Activated CD4-positive, alpha-beta T cell treated with anti-CD3 and anti-CD28 coated beads for 4 hours (primary cell): ENCODE measurements at places on chromosomes 3 and 15.

DNA sequence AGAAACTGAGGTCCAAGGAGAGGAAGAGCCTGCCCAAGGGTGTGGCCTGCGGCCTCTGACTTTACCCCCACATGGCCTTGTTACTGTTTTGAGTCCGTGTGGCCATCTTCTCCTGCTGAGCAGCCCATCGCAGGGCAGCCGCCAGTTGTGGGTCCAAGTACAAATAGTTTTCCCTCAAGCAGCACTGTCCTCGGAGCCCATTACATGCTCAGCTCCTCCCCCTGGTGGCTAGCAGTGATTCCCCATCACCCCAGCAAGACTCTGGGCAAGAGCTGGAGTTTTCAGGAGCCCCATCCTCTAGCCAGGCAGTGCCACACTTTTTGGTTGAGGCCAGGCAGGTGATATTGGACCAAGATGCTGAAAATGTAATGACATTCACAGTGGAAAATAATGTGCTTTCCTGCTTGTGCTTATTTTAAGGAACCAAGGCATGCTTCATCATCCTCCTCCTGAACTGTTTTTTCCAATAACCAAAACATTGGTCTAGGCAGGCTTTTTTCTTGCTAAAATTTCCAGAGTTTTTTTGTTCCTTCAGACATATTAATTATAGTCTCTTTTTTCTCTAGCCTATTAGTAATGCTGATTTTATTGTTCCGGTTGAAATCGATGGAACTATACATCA, 23.2 kb upstream of the VILL start:
- peak; percentile 47 for DNase-seq

DNA sequence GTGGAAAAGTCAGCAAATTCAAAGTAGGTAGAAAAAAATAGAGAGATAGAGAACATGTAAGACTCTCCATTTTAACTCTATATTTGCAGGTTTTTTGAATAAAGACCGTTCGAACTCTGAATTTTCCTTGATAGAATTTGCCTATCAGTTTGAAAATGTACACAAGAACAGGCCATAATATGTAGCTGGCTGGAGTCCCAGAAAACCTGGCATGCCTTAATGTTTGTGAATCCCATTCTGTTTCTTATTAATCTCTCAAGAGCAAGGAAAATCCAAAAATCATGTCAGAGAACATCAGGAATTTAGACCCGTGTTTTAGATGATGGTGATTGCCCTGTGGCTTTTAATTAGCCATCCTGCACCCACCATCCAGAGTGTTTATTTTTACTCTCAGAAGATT, 7.2 kb upstream of the CFAP161 start:
- no peak for DNase-seq

DNA sequence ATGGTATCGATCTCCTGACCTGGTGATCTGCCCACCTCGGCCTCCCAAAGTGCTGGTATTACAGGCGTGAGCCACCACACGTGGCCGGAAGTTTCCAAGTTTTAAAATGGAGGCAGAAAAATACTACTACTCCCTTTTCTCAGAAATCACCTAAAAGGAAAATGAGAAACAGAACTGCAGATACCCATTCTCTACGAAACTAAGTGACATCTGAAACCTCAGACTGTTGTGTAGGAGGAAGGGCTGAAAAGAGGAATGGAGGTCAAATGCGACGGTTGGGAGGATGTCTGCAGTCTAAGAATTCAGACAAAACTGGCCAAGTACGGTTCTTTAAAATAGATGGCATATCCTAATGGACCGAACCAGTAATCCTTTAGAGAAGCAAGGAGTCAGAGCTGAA, 24.1 kb downstream of the WDR48 start:
- DNase-seq = no peak

DNA sequence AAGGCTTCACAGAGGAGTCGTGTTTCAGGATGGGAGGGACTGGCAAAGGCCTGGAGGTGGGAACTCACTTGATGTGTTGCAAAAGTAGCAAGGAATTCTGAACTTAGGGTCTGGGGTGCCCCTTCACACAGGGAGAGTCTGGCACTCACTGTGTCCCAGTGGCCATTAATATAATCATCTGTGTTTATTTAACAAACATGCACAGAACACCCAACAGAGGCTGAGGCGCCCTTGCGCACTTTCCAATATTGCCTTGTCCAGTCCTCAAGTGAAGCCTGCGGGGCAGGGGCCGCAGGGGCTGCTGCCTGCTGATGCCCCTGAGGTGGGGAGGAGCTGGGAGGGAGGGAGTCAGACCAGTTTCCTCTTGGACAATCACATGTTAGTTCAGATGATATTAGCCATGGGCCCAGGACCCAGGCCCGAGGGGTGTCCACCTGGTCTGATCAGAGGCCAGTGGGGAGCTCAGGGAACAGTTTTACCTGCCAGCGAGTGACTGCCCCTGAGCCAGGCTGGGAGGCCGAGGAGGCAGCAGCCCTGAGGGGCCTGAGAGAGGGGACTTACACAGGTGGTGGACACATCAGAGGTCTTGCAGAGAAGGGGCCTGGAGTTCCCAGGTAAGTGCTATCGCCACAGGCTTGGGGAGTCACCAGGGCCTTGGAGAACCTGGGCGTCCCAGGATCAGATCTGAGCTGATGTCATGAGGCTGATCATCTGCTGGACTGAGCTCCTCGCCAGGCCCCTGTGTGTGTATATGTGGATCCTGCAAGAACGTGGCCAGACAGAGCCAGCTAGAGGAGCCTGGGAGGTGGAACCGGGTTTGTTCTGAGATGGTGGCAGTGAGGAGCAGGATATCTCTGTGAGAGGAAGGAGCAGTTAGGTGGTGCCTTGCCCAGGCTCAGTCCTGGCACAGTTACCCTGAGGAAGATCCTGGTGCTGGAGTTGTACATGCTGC, 13.8 kb upstream of the TXNRD3 start:
- no peak for DNase-seq

DNA sequence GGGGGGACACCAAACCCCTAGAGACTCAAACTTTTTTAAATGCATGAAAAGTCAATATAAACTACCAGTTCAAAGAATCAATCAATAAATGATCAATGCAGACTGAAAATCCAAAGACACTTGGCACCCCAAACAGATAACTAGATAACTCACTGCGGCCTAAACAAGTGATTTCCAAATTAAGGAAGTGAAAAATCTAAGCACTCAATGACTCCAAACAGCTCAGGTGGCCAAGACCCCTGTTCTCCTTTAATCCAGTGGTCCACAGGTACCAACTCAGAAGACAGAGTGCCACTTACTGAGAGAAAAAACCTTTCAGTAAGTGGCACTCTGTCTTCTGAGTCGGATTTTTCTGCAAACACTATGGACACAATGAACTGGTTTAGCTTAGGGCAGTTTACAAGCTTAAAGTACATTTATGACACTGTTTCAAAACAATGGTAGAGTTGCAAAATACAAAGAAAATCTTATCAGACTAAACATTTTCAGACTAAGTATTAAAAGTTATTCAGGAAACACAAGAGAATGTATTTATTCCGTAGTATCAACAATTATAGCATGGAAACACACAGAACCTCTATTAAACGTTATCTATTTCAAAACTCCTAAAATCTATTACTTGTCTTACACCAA, 4.7 kb downstream of the DLG1 start:
- DNase-seq = no peak

- no peak for DNase-seq
These were observed 17.8 kb downstream of the APBA2 start for GRCh38 chr15:28903555-28903954.

DNA sequence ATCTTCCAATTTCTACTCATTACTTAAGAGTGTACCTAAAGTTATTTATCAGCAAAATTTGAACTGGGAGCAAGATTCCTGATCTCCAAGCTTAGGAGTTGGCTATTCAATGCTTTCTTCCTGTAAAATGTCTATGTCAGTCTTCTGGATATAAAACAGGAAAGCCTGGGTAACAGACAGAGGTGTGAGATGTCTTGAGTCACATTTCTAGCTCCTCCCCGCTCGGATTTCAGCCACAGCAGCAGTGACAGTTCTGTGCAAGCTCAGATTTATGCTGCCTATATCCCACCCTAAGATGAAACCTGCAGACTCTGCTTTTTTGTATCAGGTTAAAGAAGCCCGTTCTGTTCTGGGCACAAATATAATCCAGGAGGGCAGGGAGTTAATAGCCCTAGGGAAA, 2.1 kb upstream of the ARMC8 start:
- DNase-seq = no peak

DNA sequence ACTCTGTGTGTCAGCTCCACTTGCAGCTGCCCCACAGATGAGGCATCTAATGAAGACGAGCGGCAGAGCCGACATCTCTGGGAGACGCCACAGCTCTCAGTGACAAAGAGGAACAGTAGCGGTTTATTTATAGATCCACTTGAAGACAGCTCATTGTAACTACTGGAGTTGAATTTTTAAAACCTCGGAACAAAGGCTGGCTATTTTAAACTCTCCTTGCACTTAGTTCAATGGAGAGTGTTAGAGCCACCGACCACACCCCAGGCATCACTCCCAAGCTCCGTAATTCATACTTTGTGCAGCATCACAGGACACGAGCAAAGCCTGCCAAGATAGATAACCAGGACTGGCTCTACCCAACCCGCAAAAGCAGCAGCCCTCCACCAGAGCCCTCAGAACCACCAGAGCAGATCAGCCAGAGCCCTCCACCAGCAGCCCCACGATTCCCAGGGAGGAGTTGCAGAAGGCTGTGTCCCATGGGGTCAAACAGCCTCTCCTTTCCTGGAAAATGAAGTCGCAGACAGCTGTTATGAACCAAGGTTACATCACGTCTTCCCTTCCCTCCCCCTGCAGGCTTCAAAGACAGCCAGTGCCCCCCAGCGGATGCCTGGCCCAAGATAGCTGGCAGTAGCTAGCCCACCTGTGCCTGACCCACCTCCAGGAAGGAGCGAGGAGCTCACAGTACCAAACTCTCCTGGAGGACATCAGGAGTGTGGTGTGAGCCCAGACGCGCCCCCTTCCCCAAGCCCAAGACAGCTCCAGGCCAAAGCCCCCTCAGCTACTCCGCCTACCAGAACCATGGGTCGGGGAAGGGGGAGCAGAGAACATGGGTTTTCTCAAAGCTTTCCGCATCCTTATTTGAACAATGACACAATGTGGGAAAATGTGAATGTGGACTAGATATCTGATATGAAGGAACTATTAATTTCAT, 45.7 kb downstream of the POC1A start:
- no peak for DNase-seq

GRCh38 chr3:104367000-104367399, 999.7 kb upstream of the ALCAM start:
- no peak for DNase-seq

DNA sequence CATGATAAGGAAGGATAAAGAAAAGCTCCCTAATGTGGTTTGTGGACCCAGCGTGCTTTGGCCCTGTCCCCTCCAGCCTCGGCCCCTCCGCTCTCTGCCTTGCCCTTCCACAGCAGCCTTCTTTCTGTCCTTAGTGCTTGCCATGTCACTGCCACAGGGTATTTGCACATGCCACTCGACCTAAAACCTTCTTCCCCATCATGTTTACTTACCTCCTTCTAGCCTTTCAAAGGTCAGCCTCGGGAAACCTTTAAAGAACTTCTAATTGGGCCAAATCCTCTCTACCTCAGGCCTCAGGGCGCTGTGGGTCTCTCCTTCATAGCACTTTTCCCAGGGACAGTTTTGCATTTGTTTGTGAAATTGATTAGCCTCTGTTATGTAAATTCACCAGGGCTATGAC, 73.0 kb downstream of the SCN11A start:
- no peak for DNase-seq

DNA sequence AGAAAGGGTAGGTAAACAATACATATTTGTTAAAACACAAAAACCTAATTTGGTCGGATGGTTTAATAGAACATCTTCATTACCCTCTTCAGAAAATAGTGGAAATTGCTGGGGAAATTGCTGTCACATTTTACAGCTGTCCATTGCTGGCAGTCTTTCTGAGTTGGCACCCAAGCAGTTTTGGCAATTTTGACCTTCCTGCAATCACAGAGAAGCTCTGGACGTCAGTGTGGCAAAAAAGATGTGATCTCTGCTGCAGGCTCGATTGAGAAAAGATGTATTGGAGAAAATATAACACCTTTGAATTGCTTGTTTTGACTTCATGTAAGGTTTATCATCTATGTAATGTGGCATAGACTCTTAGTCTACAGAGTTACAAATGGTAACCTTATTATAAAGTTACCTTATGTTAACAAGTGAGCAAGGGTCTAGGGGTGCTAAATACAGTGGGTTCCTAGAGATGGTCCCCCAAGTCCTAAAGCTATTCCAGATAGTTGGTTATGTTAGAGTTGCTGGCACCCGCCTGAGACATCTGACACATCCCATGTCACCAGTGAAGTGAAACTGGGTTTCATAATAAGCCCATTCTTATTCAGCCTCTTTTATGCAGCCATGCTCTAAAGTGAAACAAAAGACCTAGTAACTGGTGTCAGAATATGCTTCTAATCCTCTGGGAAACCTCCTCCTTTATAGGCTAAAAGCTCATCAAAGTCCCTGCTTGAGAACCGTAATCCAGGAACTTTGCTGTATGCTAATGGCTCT, 14.0 kb downstream of the UBE2E1 start:
- no peak for DNase-seq

GRCh38 chr15:100721758-100722550, 119.6 kb downstream of the ASB7 start:
- no peak for DNase-seq

DNA sequence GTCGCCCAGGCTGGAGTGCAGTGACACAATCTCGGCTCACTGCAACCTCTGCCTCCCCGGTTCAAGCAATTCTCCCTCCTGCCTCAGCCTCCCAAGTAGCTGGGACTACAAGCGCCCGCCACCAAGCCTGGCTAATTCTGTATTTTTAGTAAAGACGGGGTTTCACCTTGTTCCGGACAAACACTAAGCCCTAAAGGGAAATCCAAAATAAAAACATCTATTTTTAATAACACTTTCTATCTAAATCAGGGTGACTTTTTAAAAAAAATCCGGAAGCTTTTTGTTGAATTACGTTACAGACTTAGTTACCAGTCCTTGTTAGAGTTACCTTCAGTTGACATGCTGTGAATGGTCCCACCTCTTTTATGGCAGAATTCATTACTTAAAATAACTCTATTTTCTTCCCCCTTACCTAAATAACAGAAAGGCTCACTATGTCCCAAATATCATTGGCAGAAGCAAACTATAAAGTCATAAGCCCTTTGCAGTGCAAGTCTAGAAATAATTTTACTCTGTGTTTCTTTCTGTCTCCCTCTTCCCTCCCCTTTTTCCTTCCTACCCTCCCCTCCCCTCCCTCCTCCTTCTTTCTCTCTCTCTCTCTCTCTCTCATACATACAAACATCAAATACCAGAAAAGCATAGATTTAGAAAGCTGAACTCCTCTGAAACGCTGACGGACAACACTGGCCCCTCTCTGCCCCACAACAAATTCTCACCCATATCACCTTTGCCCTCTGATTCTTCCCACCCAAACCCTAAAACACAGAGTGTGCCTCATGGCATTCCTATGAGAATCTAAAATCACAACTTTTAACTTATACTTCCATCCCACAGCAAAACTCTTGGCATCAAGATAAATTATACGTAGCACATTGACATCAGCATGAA, 18.3 kb downstream of the THBS1 start:
- no peak for DNase-seq
